WTC11 (cell line): ENCODE measurements at places on chromosomes 12 and 14.

GRCh38 chr12:47397664-47398281 lies 308.1 kb downstream of the RPAP3 start:
- no peak for DNase-seq

DNA sequence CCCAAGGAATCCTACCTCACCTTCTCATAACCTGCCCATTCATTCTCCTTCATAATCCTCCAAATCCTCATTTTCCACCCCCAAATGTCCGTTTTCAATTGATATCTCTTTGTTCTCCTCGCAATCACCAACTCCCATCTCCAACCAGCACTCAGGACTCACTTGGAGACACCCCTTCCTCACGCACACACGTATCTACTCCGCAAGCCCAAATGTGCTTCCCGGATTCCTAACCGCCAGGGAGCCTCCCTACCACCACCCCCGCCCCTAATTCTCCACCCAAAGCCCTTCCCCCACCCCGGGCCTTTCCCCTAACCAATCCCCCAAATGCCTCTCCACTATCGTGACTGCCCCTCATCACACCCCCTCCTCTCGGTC lies 304 bp downstream of the KCTD10 start:
- DNase-seq = no peak

DNA sequence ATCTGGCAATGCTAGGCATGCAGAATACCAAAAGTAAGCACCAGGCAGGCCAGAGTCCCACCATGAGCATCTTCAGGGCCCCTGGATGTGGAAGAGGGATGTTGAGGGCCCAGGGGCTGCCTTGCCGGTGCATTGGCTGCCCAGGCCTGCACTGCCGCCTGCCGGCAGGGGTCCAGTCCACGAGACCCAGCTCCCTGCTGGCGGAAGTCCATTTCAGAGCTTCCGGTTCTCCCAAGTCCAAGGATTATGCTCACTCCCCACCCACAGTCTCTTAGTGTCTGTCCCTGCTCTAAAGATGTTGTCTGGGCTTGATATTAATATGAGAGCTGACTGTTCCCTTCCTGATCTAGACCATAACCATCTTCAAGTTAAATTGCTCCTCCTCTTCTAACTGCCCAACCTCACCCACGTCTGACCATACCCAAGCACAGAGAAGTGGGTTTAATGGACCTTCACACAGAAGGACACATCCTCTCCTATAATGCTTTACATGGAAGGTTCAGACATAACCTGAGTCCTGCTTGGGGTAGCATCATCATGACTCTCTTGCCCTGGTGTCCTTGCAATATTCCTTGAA lies 117.4 kb downstream of the DAD1 start:
- peak; percentile 68 for DNase-seq

DNA sequence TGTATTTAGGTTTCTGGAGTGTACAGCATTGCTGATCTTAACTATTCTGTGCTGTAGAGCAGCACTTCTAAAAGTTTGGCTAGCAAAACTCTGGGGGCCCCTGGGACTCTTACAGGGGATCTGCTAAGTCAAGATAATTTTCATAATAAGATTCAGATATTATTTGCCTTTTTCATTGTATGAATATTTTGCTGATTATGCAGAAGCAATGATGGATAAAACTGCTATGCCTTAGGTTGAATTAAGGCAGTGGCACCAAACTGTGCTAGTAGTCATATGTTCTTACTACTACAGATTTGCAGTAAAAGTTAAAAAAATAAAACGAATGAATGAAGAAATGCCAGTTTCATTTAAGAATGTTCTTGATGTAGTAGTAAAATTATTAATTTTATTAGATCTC lies 160.1 kb downstream of the PDZRN4 start:
- no peak for DNase-seq

DNA sequence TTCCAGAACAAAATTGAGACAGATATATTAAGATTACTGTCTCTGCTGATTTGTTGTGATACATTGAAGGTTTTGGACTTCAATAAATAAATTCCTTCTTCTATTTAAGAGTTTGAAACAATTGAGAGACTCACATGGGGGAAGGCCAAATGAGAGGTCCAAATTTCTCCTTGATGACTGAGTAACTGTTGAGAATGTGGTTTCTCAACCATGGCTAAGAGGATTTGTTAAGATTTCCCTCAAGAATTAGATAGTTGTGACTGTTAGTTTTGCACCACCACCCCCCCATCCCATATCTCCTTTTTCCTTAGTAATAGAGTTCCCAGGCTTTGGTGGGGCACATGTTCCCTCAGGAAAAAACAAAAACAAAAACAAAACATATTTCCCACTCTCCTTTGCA lies 47.7 kb upstream of the IGF1 start:
- no peak for DNase-seq

- DNase-seq = no peak
Observed at GRCh38 chr12:76611533-76611932, 52.0 kb upstream of the OSBPL8 start.

DNA sequence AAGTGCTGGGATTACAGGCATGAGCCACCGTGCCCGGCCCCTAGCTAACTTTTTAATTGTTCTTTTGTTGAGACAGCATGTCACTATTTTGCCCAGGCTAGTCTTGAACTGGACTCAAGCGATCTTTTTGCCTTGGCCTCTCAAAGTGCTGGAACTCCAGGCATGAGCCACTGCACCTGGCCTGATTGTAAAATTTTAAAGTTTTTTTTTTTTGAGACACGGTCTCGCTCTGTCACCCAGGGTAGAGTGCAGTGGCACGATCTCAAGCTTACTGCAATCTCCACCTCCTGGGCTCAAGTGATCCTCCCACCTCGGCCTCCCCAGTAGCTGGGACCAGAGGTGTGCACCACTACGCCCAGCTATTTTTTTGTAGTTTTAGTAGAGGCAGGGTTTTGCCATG lies 79.1 kb upstream of the SINHCAF start:
- no peak for DNase-seq

GRCh38 chr12:122891661-122892525 lies 4.0 kb downstream of the VPS37B start:
- DNase-seq = no peak

DNA sequence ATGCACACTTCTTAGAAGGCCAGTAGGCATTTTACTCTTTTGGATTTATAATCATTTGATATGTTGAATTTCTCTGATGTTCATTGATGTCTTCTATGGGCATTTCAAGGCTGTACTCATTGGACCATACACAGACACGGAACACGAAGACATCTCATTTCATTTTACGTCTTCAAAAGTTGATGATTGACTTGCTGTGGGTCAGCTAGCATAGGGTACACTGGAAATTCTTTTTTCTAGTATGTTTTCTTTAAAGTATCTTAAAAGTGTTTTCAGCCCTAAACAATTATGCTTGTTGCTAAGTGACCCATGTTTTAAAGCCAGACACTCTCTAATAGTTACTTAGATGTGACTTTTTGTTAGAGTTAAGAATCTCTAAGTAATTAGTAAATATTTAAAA lies 16.3 kb downstream of the TRHDE start:
- DNase-seq = no peak
